Activated T-helper 9 cell treated with anti-CD3 and anti-CD28 coated beads, Interleukin-2, amount 50 U/mL, for 16 hours (primary cell): ENCODE measurements at places on chromosomes 5 and 9.

- DNase-seq = no peak
Measured at GRCh38 chr5:73443829-73444498, 4.6 kb downstream of the FOXD1 start.

DNA sequence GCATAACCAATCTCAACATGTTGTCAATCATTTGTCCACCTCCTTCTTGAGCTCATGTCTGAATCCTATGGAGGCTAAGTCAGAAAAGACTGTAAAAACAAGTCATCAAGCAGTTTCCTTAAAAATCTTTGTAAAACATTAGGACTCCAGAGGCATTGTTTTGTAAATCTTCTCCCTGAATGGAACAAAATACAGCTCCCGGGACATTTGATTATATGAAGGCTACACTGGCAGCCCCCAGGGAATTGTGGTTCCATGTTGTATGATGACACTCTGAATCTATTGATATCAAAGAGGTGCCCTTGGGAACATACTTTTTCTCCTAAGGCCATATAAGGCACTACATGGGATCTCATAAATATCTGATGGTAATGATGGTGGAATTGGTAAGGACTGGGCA lies 83.2 kb upstream of the NUDT12 start:
- no peak for DNase-seq

DNA sequence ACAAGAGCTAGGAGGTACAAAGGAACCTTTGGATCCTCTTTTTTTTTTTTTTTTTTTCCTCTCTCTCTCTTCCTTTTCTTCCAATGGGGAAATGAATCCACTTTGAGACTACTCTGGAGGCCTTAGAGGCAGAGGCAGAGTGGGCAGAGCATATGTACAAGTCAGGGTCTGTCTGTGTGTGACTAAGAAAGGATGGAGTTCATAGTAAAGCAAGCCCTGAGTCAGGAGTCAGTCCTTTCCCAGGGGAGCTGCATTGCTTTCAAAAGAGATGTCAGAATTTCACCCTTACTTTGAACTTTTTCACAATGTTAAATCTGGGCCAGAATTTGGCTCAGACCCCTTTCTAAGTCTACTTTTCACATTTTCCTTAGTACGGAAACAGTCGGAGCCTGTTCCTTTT lies 792.4 kb upstream of the C9orf72 start:
- DNase-seq = no peak

GRCh38 chr5:61416420-61416819 lies 84.4 kb downstream of the ZSWIM6 start:
- no peak for DNase-seq

GRCh38 chr9:109496218-109496617 lies 1.9 kb downstream of the PTPN3 start:
- no peak for DNase-seq

GRCh38 chr5:684751-685216 lies 8.4 kb downstream of the TPPP start:
- DNase-seq = no peak

DNA sequence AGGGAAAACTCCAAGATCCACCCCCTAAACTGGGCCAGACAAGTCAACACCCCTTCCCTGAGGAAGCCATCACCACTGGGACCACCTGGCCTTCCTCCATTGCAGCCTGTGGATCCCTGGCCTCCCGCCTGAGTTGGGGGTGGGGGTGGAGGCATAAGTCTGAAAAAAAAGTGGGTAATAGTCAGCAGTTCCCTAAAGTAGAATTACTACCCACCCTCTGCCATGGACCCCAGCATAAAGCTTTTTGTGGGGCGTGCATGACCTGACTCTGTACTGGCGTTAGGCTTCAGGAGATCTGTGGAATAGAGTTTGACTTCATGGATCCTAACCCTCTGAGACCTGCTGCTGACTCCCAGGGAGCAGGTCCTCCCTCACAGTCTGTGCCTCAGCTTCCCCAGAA lies 2.0 kb upstream of the CXXC5 start:
- DNase-seq = no peak

DNA sequence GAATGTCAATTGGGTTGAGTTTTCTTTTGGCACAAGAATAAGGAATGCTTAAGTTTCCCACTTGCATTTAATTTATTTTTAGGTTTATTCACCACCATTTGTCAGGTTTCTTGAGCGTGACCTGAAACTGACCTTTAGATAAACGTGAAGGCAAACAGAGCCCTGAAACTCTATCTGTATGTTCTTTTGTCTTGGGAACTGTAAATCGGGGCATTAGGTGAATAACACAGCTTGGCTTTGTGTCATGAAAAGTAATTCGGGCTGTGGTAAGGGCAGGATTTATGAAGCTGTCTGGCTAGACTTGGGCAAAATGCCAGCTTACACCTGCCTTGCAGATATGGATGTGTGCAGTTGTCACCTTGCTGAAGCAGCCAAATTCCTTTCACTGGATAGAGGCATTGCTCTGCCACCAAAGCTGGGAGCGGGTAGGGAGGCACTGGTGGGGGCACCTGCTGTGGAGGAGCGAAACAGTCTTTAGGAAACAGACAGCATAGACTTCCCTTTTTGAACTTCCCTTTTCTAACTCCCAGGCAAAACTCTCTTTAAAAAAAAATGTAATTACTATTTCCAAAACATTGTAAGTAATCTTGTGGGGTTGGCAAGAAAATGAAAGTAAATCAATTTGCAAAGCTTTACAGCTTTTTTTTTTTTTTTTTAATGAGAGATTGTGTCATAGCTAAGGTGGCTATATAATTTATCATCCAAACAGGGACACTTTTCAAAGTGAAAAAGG lies 545.2 kb downstream of the CSNK1G3 start:
- no peak for DNase-seq

GRCh38 chr5:150255659-150256409 lies 33.7 kb downstream of the CAMK2A start:
- DNase-seq = no peak

DNA sequence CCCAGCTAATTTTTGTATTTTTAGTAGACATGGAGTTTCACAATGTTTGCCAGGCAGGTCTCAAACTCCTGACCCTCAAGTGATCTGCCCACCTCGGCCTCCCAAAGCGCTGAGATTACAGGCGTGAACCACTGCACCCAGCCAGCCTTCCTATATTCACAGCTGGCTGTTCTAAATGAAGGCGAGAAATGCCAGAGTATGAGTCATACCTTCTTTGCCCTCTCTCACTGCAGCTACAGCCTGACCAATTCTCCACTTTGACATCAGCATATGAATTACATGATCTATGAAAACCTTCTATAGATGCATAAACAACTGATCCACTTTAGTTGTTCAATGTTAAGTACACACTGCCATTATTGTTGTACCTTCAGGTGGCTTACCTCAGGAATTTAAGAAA lies 14.5 kb downstream of the APTX start:
- DNase-seq = no peak

GRCh38 chr5:165576678-165577275 lies 2071.4 kb downstream of the MAT2B start:
- no peak for DNase-seq

DNA sequence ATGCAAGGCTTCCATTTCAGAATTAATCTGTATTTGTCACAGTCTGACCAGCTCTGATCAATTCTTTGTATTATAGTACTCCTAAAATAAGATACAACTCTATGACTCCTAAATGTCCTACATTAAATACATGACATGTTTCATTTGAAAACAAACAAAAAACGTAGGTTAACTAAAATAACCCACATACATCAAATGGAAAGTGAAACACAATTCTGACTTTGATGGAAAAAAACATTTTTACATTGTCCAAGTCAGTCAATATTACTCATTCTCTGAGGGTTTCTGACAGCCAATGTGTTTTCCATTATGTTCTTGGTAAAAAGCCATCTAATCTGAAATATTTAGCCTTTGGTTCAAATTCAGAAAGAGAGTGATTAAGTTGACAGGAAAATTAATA lies 8.7 kb downstream of the HMGCS1 start:
- DNase-seq = no peak

DNA sequence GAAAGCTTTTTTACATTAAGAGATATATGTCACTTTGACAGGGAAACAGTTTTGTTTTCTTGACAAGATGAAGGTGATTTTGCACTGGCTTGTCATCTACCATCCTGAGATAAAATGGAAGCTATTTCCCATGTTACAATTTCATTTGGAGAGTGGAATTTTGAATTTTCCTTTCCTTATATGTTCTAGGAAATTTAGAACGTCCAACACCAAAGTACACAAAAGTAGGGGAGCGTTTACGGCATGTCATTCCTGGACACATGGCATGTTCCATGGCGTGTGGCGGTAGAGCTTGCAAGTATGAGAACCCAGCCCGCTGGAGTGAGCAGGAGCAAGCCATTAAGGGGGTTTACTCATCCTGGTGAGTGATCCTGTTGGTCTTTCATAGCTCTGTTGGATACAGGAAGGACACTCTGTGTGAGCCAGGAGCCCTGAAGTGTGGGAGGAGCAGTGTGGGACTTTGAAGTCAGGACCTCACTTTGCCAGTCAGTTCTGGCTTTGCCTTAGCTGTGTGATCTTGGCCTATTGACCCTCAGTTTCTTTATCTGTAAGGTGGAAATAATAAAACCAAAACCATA lies 887 bp downstream of the PTPDC1 start:
- DNase-seq = no peak

GRCh38 chr9:95383845-95384244 lies 66.3 kb upstream of the FANCC start:
- DNase-seq = no peak

GRCh38 chr9:96158147-96158546 lies 143.8 kb downstream of the HSD17B3 start:
- no peak for DNase-seq

- peak; percentile 13 for DNase-seq
Measured at GRCh38 chr9:75152416-75152815, 64.1 kb downstream of the OSTF1 start.

- no peak for DNase-seq
Measured at GRCh38 chr5:160643616-160644240, 208.3 kb downstream of the ATP10B start.

- DNase-seq = no peak
Measured at GRCh38 chr5:56751572-56752313, 63.6 kb upstream of the MAP3K1 start.

DNA sequence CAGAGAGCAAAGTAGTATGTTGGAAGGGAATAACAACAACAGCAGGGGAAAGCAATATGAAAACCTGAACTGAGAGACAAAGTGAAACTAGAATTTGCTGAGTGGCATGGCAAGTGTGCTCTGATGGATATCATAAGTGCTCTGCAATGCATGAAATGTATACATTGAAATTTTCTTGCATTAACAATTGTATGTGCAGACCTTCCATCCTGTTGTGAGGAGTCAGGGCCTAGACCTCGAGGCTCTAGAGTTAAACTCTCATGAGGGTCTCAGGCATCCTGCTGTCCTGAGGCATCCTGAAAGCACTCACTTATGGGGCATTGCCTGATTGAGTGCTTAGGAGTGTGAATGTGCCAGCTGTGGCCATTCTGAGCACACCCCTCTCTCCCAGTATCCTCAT lies 1.1 kb downstream of the ECM2 start:
- no peak for DNase-seq

- no peak for DNase-seq
Measured at GRCh38 chr5:6043491-6044310, 334.6 kb downstream of the MED10 start.

- DNase-seq = no peak
Measured at GRCh38 chr9:12993466-12993865, 218.6 kb downstream of the LURAP1L start.

- DNase-seq = no peak
Measured at GRCh38 chr5:152356506-152356905, 48.6 kb downstream of the NMUR2 start.

DNA sequence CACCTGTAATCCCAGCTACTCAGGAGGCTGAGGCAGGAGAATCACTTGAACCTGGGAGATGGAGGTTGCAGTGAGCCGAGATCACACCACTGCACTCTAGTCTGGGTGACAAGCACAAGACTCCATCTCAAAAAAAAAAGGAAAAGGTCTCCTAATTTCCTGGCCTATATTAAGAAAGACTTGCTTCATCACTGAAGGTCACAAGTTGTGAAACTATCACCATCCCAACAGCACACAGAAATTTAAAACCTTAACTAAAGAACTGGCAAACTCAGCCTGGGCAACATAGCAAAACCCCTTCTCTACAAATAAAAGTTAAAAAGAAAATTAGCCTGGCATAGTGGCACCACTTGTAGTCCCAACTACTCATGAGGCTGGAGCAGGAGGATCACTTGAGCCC lies 17.2 kb downstream of the FRMD3 start:
- no peak for DNase-seq

GRCh38 chr5:135156715-135157404 lies 122.8 kb upstream of the PITX1 start:
- no peak for DNase-seq

DNA sequence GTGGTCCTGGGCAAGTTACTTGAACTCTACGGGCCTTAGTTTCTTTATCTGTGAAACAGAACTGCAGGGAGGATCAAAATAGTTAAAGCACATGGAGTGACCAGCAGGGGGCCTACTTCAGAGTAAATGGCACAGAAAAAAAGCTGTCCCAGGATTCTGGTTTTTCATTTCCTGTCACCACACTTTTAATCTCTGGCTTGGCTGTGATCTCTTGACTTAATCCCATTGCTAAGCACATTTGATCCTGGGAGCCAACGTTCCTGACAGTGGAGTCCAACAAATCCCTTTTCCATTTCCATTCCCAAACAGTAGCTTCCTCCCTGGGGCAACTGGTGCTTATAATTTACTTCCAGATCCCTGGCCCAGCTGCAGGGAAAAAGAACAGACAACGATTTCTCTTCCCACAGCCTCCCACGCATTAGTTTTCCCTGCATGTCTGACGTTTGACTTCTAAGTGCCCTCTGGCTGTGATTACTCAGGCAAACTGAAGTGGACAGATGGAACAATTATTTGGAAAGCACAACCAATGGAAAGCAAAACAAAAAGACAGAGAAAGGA lies 136.5 kb upstream of the STK32A start:
- DNase-seq = no peak

- no peak for DNase-seq
Measured at GRCh38 chr5:42848545-42848944, 36.9 kb upstream of the SELENOP start.

DNA sequence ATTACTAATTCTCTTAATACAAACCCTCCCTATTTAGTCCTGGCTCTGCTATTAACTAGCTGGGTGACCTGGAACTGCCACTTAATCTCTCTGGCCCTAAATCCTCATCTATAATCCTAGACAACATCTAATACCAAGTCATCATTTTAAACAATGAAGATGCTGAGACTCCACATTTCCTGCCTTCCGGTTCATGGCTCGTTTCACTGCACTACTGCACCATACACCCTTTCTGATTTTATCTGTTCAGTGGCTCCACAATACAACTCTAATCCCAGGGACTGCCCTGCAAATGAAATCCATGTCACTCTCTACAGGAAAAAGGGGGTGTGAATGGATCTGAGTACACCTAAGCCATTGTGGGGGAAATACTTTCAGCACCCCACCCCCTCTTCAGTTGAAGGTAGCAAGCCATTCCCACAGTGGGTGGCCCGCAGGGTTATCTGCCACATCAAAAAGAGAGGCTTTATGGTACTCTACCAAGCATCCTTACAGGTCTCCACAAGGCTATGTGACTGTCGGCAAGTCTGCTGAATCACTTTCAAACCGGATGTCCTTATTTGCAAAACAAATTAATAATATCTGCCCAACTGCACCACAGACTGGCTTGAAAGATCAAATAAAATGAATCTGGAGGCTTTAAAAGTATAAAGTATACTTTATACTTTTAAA lies 89.5 kb downstream of the EPB41L4A start:
- DNase-seq = no peak

- DNase-seq = no peak
Measured at GRCh38 chr5:30152431-30152830, 1041.1 kb upstream of the CDH6 start.
